NCI-H146 (cell line): ENCODE measurements at places on chromosomes 3 and 15.

DNA sequence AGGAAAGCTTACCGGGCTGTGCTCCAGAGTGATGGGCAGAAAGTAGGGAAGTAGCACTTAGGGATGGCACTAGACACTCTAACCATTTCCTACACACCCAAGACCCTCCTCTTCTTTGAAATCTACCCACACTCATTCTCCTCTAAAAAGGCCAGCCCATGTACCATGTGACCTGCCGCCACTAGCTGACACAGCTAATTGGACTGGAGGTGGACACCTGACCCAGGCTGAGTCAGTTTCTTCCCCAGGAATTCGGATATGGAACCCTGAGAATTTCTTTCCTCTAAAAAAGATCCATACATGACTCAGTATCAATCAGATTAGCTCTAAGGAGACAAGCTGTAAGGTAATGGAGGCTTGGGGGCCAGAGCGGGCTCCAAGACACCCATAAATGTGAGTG is 60.1 kb downstream of the DCLK3 start:
- no peak for DNase-seq

DNA sequence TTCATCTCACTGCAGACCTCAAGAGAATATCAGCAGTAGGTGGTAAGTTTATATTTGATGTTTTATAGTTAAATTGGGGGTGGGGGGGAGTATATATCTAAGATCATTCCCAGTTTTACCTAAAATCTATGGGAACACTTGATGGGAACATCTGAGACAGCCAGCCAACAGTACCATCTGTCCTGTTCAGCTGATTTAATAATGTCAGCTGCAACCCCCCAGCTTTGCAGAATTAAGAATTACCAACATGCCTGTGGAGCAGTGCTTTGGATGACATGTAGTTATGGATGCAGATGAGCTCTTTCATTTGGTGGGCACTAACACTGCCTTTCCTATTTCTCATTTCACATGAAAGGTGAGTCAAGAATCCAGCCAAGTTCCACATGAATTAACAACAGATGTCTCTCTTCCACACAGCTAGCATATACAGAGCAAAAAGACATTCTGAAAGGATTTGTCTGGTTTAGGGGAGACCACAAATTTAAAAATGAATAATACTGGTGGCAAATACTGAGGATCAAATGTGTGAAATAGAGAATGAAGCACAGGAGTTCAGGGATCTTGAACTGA is 76.2 kb downstream of the SETD5 start:
- DNase-seq = no peak

GRCh38 chr3:55731741-55732140 is 244.6 kb upstream of the WNT5A start:
- no peak for DNase-seq

DNA sequence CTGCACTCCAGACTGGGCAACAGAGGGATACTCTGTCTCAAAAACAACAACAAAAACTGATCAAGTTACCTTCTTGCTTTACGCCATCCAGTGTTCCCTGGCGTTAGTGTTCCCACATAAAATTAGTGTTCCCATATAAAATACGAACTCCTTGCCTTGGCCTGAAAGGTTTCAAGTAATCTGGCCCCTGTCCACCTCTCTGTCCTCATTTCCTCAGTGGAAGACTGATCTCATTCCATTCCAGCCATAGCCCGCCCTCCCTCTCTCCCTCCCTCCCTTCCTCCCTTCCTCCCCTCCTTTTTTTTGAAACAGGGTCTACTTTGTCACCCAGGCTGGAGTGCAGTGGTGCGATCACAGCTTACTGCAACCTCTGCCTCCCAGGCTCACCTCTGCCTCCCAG is 2.8 kb upstream of the CAND2 start:
- no peak for DNase-seq

DNA sequence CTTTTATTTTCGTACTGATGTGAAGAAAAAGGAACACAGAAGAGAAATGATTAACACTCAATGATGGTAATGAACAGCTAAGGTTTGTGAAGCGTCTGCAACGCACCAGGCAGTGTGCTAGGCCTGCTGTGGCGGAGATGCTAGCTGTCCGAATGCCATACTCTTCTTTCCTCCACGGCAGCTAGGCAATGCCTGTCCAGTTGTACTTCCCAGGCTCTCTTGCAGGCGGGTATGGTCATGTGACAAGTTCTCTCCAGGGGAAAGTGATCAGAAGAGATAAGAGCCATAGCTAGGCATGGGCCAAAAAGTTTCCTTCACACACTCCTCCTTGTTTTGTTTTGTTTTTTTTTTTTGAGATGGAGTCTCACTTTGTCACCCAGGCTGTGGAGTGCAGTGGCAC is 6.7 kb downstream of the TADA3 start:
- no peak for DNase-seq

GRCh38 chr3:72494130-72494529 is 354.1 kb downstream of the SHQ1 start:
- DNase-seq = no peak

DNA sequence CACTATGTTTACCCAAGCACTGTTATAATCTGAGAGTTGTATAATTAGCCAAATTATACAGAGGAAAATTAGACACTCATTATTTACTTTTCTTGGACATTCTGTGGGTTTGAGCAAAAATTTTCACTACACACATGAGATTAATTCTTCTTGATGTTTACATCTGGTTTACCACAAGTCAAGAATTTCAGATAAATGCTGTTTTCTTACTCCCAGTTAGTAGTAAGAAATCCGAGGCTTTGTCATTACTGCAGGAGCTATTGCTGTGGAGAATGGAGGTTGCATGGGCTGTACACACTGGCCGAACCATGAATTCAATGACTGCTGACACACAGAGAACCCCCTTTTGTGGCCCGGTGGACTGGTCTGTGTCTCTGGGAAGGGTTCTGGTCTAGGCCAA is 207.7 kb upstream of the CFAP20DC start:
- no peak for DNase-seq

GRCh38 chr3:193593668-193594030 is 641 bp downstream of the OPA1 start:
- peak; percentile 70 for DNase-seq

DNA sequence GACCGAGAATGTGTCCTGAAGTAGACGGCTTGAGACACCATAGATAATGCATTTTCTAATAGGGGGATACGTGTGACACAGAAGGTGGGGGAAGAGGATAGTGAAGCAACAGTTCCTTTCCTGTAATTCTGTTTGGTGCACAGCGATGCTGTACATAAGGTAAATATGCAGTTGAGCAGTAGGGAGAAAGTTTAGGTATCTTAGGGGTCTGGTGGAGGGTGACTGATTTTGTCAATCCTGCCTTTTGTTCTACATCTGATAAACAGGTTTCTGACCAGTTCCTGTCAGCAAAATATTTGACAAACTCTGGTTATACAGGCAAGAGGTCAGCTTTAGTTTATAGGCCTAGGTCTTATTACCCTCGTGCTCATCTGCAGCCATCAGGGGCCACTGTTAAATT is 71.3 kb downstream of the TRAK1 start:
- DNase-seq = no peak

- DNase-seq = no peak
These were observed 422.4 kb upstream of the ATP11B start for GRCh38 chr3:182370949-182371348.

DNA sequence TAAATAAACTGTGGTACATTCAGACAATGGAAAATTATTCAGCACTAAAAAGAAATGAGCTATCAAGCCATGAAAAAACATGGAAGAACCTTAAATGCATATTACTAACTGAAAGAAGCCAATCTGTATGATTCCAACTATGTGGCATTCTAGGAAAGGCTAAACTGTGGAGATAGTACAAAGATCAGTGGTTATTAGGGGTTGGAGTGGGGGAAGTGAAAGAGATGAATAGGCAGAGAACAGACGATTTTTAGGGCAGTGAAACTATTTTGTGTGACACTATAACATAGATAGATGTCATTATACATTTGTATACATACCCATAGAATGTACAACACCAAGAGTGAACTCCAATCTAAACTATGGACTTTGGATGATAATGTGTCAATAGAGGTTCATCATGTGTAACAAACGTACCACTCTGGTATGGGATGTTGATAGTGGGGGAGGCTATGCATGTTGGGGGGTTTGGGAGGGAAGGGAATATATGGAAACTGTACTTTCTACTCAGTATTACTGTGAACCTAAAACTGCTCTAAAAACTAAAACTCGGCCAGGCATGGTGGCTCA is 29.0 kb downstream of the RAB27A start:
- no peak for DNase-seq

GRCh38 chr3:194812176-194812575 is 126.5 kb downstream of the FAM43A start:
- DNase-seq = no peak

DNA sequence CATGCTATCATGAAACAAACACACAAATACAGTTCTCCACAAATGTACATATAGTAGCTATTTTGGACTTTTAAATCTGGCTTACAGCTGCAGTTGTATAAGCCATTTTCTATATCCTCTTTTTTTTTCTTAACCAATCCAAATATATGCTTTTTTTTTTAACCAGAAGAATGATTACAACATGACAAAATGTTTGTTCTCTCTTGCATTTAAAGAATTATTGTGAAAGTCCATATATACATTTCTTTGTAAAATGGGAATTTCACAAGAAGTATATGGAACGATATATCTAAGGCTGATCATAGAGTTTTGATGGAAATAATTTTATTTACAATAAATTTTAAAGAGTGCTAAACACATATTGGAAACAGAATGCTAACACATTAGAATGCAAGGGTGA is 95.6 kb downstream of the CD200R1L start:
- DNase-seq = no peak

- DNase-seq = no peak
These were observed 41.0 kb downstream of the MCTP2 start for GRCh38 chr15:94272251-94272898.

DNA sequence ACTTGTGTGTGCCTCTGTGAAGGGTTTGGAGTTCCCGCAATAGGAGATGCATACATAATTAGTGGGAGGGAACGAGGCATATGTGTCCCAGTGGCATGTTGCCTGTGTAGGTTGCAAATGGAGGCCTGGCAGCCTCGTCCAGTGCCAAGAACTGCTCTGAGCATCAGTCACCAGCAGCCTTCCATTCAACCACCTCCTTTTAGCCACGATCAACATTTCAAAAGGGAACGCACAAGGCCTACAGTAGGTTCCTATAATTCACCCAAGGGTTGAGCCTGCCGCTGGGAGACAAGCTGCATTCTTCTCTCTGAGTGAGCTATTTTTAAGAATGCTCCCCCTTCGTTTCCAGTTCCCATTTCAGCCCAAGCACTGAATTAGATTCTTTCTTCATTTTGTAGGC is 78.8 kb upstream of the CTNNB1 start:
- DNase-seq = no peak

DNA sequence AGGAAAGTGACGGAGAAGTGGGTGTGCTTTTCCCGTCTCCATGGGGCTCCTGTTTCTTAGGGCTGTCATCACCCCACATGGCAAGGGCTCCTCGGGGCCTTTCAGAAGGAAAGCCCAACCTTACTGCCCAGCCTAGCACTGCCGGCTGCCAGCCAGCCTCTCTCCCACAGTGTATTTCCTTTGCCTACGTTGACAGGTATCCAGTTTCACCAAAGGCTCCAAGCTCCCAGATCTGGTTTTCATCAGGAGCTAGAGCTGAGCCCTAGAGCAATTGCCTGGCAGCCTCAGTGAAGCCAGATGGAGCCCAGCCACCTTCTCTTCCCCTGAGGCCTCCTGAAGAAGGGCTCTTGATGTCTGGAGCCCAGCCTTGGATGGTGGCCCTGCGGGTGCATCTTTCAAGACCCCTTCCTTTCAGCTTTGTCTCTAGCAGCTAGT is 20.2 kb downstream of the CRABP1 start:
- no peak for DNase-seq

DNA sequence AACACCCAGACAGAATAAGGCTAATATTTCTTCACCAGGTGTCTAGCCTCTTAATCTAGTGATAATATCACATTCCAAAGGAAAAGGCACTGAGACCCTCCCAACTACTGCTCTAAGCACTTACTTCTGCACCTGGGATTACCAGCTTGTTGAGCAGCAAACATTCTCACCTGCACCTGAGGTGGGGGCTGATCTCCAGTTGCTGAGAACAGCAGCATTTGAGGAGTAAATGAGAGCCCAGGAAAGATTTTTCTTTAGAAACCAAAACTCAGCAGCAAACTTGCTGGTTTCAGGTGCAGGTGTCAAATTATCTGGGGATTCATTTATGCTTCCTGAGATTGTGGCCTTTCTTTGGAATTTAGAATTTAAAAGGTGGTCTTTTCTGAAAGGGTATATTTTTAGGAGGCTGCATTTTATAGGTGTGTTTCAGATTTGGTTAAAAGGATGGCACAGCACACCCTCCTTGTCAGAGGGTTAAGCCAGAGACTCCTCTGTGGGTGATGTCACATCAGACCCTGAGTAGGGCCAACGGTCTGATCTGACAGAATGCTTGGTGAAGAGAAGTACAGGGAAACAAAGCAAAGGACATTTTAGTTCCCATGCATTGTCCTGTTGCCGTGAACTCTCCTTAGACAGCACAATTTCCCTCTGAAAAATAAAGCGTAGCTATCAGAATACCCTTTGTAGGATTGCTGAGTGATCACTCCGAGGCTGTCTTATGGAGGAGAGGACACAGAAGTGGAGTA is 411.0 kb upstream of the ATP11B start:
- DNase-seq = peak; percentile 22

- no peak for DNase-seq
These were observed 82.4 kb downstream of the PLSCR2 start for GRCh38 chr3:146386936-146387335.

DNA sequence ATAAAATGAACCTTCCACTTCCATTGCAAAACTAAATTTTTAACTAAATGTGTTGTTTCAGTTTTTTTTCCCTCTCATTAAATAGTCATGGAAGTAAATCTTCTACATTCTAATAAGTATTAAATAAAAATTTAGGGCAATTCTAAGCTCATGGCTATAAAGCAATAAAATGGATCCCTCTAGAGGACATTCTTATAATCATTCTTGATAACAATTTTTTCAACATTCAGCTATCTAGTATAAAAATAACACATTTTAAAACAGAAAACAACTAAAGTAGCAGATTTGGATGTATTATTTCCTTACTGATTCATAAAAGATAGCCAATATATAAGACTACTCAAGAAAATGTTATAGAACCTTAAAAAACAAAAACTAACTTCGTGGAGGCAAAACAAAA is 393.1 kb downstream of the PLOD2 start:
- peak; percentile 17 for DNase-seq

DNA sequence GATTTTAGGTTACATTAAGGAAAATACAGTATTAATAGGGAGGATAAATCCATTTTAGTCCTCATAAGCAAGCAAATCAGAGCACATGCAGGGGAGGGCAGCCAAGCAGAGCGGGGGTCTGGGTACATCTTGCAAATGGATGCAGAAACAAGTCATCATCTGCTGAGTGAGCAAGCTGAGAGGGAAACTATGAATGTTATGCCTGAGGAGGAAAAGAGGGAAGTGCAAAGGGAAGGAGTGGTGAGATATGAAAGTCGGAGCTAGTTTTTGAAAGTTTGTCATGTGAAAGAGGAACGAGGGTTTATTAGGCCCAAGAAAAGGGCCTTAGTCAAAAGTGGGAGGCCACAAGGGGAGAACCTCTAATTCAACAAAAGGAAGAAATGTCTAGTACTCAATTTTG is 15.4 kb downstream of the PTX3 start:
- no peak for DNase-seq

- DNase-seq = no peak
These were observed 1405.3 kb downstream of the SI start for GRCh38 chr3:163672954-163673353.

DNA sequence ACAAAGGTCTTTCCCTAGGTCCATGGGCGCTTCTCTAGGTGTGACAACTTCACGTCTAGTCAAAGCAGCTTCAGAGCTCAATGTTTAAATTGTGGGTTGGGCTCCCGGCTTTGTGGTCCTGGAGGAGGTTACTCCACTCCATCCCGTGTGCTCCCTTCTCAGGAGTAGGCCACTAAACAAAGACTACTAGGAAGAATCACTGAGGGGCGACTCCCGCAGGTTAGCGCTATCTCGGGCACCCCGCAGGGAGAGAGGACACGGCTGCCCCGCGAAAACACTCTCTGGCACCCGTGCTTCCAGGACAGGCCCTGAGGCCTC is 500 bp downstream of the PARP6 start:
- peak; percentile 18 for DNase-seq
